ENCODE measurements at places on chromosomes 6 and 20.
A peak's percentile ranks its signal among the peaks of the same experiment; 100 is the strongest.

DNA sequence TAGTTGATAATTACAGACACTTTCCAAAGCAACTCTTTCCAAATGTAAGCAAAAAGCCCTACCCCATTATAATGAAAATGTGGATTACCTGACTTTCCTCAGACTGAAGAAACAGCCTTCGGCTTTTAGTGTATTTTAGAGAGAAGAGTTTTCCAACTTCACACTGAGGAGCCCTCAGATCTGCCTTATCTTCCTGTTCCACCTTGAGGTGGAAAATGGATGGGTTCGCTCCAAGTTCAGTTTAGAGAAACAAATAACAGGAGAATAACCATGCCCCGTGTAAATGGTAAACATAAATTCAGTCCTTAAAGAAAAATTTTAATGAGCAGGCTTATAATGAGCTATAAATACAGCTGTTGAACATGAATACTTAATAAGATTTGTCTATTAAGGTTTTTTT lies 21.1 kb upstream of the MTHFD1L start:
- DNase-seq = no peak

- DNase-seq = no peak
Observed at GRCh38 chr6:14337152-14337551, 219.6 kb downstream of the CD83 start.

- DNase-seq = no peak
Observed at GRCh38 chr6:119543332-119543731, 193.8 kb upstream of the MAN1A1 start.

- DNase-seq = no peak
Observed at GRCh38 chr6:157669747-157670216, 153.3 kb upstream of the SNX9 start.

DNA sequence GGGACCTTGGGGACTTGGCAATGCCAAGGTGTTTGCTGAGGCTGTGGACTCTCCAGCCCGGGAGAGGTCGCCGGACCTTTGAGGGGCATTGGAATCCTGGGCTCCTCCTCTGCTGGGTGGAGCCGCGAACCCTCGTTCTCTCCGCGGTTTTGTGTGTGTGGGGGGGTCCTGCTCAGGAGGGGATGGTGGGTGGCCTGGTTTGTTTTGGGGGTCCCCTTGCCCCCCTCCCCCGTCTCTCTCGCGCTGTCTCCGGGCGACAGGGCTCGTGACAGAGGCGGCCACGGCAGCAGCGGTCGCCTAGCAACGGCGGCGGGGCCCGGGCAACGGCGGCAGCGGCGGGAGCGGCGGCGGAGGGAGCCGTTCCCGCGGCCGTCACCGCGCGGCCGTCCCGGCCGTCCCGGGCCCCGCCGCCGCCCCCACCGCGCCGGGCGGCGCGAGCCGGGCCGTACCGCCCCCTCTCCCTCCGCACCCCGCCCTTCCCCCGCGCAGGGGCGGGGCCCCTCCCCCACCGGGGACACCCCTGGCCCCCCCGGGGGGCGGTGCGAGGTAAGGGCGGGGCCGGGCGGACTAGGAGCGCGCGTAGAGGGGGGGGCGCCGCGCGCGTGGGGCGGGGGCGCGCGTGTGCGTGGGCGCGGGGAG lies 7.8 kb downstream of the SYNGAP1 start:
- no peak for DNase-seq

GRCh38 chr6:154538640-154539191 lies 28.2 kb upstream of the CNKSR3 start:
- DNase-seq = no peak

GRCh38 chr6:127206531-127207095 lies 60.1 kb upstream of the RNF146 start:
- DNase-seq = no peak

GRCh38 chr6:15036690-15037245 lies 209.1 kb upstream of the JARID2 start:
- DNase-seq = peak; percentile 73

DNA sequence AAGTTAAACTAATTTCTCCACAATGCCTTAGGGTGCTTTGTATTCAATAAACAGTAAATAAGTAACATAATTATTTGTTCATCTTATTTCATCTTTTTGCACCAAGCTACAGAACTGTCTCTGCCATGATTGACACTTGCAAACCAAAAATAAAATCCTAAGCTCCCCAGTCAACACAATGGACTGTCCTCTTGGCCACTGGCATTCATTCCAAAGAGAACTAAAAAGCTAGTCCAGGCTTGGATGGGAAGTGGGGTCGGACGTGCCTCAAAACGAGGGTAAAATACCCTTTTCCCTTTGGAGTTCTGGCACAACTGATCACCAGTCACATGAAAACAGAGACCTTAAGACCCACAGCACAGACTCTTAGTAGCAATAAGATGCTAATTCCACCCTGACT lies 66.4 kb upstream of the THBS2 start:
- no peak for DNase-seq

- no peak for DNase-seq
Observed at GRCh38 chr6:67594366-67594765, 1040.7 kb upstream of the ADGRB3 start.

GRCh38 chr6:129472239-129472638 lies 237.7 kb downstream of the ARHGAP18 start:
- DNase-seq = no peak

GRCh38 chr6:44622956-44623355 lies 235.4 kb downstream of the CDC5L start:
- DNase-seq = no peak

GRCh38 chr6:144854654-144855053 lies 569.5 kb downstream of the UTRN start:
- DNase-seq = no peak

GRCh38 chr6:135572051-135572450 lies 74.5 kb upstream of the AHI1 start:
- no peak for DNase-seq

GRCh38 chr20:38633577-38634093 lies 32.0 kb downstream of the ARHGAP40 start:
- DNase-seq = peak; percentile 56

DNA sequence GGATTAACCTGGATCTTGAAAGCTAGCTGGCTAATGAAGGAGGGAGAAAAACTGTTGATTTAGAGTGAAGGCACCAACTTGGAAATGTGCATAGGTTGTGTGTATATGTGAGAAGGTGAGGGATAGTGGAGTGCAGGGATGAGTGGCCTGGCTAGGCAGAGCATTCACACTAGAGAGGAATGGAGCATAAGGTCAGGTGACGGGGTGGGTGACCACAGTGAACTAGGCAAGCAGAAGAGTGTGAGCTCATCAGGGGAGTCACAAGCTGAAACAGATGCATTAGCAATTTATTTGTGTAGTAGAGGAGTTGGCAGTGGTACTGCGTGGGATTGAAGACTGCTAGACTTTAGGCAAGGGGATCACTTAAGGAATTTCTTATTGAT lies 10.5 kb downstream of the ANKRD66 start:
- no peak for DNase-seq

DNA sequence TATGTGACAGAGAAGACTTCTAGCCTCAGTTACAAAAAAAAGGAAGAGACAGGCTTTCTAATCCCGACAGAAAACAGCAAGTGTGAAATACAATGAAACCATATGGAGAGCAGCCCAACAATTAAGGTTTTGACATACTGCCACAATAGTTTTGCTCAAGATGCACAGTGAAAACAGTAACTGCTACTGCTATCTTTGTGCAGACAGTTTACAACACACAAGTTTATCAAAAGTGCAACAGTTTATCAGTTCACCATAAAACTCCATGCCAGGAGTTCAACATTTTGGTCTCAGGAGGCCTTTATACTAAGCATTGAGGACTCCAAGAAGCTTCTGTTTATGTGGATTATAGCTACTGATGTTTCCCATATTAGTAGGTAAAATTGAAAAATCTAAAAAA lies 37.6 kb downstream of the GOPC start:
- no peak for DNase-seq

- no peak for DNase-seq
Observed at GRCh38 chr20:24766826-24767622, 182.0 kb upstream of the CST7 start.

- no peak for DNase-seq
Observed at GRCh38 chr20:7207186-7207798, 439.8 kb downstream of the BMP2 start.

- DNase-seq = no peak
Observed at GRCh38 chr6:33651403-33651802, 30.3 kb downstream of the ITPR3 start.

- no peak for DNase-seq
Observed at GRCh38 chr6:63444768-63445167, 125.0 kb upstream of the LGSN start.

GRCh38 chr20:63235399-63235983 lies at the start of gene BIRC7:
BIRC7 (plus strand) TSS chr20:63235905; CDS start chr20:63236097, 192 bp downstream.
- DNase-seq = no peak

DNA sequence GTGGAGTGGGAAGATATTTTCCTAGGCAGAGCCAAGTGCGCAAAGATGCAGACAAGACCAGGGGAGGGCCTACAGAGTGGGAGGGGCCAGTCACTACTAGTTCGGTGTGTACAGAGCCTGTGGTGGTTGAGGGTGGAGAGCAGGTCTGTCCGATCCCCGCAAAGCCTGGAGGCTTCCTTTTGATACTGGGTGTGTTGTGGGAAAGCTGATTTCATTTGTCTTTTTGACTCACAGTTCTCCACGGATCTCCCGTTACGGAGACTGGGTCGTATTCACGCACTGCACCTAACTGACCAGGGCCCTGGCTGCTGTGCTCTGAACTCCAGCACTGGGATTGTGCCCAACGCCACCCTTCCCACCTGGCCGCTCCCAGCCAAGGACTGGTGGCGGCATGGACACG lies 1.4 kb upstream of the TIAM2 start:
- DNase-seq = no peak

DNA sequence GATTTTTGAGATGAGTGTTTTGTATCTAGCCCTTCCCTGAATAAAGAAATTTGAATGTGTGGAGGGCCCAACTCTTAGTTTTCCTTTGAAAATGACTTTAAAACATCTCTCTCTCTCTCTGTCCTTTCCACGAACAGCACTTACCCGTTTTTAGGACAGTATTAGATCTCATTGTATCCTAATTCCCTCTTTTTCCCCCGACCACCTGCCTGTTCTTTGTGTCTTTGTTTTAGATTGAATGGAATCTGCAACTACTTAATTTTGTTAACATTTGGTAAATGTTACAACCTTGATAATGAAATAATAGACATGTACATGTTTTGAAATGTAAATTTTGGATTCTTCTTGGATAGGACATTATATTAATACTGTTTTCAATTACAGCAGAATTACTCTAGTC lies 3.1 kb downstream of the DSP start:
- no peak for DNase-seq

GRCh38 chr20:38559764-38560163 lies 21.2 kb upstream of the ADIG start:
- DNase-seq = no peak

- no peak for DNase-seq
Observed at GRCh38 chr6:36599791-36600209, 5.6 kb downstream of the SRSF3 start.

DNA sequence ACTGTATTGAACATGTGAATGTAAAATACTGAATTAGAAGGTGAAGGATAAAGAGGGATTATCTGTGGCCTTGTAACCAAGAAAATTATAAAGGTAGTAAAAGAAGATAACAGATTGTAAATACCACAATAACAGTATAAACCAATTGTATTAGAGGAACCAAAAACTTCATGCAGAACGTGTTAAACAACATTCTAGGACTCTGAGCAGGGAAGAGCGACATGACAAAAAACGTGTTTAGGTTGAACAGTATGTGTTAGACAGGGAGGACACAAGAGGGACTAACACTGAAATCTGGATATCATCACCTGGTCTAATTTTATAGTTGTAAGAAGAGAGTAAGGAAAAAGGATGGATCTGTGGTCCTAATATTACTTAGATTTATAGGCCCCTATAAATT lies 259.0 kb upstream of the RUNX2 start:
- DNase-seq = no peak

DNA sequence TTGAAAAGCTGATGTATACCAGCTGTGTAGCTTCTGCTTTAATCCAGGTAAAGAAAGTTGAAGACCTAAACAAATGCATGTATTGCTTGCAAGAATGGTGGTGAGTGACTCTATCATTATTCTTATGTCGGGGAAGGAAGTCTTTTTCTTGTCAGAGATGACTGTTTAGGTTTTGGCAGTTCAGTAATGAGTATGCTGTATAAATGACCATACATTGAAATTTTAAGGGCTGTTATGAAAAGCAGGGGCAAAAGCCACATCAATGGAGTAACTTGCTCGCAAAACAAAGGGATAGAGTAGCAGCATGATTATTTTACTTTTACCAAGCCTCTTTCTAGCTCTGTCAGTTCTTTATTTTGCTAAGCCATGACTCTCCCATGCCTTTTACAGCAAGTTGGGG lies 55.9 kb upstream of the NUP153 start:
- no peak for DNase-seq

DNA sequence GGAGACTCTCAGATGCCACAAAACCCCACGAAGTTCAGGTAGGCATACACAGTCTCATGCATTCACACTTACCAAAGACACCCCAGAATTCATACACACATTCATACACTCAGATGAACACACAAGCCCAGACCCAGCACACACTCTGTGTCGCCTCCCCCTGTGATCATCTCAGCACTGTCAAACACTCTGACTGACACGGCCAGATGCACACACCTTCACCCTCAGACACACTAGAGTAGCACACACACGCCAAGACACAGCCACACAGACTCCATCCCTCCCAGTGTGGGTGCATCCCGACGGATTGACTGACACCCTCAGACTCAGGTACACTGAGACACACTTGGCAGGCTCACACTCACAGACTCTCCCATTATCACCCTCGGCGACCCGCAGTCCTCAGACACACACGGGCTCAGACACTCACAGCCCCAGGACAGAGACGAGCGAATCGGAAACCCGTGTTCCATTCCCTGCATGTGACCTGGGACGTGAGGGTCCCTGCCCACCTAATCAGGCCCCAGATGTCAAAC lies 872 bp upstream of the RIMS4 start:
- DNase-seq = no peak

GRCh38 chr6:131914967-131915751 lies 36.0 kb downstream of the CCN2 start:
- peak; percentile 17 for DNase-seq

GRCh38 chr6:126664271-126664670 lies 324.4 kb downstream of the CENPW start:
- no peak for DNase-seq

DNA sequence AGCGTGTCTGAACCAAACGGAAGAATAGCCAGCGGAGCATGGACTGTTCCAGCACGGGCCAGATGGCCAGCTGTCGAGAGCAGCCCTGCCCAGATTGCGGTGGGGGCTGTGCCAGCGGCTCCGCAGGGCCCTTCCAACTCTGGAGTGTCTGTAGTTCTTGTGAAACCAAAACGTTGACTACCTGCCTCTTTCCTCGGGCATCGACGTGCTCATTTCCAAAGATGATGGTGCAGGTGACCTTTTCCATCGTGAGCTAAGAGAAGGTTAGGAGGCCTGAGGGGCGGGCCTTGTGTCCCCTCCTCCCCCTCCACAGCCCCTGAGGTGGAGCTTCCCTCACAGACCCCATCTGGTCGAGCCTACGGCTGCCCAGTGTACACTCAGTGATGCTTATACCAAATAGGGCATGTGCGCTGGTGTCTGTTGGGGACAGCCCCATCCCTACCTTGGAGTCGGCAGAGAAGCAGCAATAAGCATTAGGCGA lies 12.9 kb upstream of the C20orf144 start:
- DNase-seq = no peak

All from RCC 7860 (cell line).